CD4-positive, alpha-beta T cell treated with Interleukin-1 beta for 1 hour (primary cell): ENCODE measurements at places on chromosomes 11 and 22.

GRCh38 chr11:64726867-64727530 is 4.0 kb upstream of the NRXN2 start:
- no peak for DNase-seq

- no peak for DNase-seq
Observed at GRCh38 chr11:108148556-108148955, 27.2 kb downstream of the ACAT1 start.

DNA sequence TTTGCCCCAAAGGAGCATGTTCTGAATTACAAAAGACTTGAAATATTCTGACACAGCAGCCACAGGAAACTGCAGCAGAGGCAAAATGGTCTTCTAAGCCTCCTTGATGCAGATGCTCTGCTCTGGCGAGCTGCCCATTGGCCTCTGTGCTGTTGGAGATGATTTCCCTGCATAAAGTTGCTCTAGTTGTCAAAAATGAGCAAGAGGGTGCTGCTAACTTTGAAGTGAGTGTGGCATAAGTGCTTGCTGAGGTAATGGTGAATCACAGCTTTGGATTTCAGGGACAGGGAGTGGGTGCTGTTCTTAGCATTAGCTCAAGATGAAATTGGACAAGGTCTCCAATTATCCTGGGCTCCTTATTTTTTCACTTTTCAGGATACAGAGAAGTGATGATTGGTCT is 435.4 kb downstream of the TMEM135 start:
- DNase-seq = no peak

DNA sequence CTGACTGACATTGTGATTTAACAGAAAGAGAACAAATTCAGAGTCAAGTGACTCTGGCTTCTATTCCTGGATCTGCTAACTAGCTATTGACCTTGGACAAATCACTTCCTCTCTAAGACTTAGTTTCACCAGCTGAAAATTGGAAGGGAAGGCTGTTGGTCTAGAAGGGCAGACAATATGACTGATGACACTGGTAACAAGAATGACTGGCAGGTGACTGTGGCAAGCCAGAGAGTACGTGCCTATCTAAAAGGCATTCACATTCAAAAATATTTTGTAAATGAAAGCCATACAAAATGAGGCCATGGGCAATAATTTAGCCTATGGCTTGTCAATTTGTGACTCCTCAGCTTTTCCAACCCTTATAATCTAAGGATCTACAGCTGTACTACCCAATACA is 23.5 kb downstream of the SERGEF start:
- no peak for DNase-seq

DNA sequence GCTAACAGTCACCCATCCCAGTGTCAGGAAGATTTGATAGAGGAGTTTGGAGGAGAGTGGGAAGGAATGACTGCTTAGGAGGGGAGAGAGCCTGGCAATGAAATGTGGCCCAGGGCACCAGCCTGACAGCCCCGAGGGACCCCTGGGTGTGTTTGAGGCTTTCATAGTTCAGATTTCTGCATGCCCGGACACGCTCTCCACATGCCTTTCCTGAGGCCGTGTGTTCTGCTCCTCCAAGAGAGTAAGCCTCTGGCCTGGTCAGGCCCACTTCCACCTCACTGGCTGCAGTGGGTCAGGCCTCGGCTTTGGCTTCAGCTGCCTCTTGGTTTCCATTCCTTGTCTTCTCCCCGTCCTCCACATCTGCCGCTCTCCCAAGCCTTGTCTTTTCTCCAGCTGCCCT is 78.4 kb downstream of the C22orf31 start:
- DNase-seq = no peak

DNA sequence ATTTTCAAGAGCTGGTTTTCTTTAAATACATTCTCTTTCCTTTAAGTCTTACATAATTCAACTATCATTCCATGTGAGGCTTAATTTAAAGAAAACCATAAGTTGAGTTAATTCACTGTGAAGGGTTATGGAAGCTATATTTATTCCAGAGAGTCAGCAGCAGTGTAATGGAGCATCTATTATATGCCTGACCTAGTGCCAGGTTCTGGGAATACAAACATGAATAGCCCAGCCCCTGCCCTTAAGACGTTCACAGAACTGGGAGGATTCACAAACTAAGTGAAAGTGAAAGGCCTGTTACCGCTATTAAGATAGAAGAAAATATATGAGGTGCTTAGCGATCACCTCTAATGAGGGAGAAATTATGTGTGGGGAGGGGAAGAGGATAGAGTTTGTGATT is 408.9 kb upstream of the CCDC90B start:
- no peak for DNase-seq

DNA sequence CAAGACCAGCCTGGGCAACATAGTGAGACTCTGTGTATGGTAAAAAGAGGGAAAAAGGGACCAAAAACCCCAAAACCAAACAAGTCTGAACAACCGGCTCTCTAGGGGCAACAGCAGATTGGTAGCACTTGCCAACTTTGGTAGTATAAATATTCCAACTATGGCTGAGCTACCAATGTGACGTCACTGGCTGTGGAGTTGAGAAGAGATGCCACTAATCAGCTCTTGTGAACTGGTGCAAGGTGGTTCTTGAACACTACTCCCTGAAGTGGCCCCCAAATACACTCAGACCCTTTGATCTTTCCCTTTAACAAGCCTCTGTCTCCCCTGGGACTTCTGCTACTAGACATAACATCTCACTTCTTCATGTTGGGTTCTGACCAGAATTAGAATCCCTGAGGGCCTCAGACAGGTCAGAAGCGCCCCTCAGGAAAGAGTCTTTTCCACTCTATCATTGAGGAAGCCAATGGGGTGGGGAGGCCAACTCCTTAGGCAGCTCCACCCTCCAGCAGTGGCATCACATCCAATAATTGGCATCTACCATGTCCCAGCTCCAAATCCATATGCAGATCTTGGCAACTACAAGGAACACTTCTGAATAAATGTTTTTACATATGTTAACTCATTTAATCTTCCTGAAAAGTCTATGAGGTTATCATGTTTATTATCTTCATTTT is 49.2 kb downstream of the RPL27A start:
- DNase-seq = no peak

DNA sequence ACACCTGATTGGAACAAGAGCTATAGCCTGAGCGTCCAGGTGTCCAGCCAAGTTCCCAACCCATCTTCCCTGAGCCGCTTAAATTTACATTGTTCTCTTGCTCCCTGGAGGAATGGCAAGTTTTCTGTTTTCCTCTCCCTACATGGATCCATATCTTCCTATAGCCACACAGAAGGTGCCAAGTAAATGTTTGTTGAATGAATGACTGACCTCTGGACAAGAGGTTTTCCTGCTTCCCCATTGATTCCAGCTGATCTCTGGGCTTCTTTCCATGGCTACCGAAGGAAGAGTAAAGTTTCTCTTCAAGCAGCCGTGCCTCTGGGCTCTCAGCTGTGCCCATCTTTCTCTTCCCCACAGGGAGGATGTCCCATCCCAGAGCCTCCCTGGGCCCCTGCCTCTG is 107.5 kb downstream of the MICAL2 start:
- no peak for DNase-seq
